ENCODE measurements at places on chromosomes 11 and 22.

DNA sequence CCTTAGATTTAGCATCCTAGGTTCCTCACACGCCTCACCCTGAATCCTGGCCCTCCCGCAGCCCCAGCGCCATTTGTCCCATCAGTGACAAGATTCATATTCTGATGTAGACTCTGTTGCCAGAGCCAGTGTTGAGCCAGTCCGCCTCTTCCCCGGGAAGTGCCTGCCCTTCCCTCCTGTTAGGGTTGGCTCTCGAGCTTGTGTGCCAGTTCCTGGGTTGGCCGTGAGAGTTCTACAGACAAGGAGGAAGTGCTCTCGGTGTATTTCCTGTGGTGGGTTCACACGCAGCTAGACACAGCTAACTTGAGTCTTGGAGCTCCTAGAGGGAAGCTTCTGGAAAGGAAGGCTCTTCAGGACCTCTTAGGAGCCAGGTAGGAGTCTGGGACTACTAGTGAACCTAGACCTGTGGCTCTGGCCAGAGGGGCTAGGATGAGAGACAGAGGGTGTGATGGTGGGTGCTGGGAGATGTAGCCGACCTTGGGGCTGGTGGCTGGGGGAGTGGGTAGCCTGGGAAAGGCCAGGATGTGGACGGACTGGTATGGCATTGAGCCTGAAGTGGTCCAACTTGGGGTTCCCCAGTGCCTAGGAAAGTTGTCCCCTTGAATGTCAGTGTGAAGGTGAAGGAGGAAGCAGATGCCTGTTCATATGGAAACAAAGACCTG is at the start of gene IL18BP:
Gene IL18BP (plus strand): TSS at position 261 of the 662 bp plus-strand sequence. CDS start 1,076 bp downstream, outside the sequence.
- peak; percentile 67 for DNase-seq

DNA sequence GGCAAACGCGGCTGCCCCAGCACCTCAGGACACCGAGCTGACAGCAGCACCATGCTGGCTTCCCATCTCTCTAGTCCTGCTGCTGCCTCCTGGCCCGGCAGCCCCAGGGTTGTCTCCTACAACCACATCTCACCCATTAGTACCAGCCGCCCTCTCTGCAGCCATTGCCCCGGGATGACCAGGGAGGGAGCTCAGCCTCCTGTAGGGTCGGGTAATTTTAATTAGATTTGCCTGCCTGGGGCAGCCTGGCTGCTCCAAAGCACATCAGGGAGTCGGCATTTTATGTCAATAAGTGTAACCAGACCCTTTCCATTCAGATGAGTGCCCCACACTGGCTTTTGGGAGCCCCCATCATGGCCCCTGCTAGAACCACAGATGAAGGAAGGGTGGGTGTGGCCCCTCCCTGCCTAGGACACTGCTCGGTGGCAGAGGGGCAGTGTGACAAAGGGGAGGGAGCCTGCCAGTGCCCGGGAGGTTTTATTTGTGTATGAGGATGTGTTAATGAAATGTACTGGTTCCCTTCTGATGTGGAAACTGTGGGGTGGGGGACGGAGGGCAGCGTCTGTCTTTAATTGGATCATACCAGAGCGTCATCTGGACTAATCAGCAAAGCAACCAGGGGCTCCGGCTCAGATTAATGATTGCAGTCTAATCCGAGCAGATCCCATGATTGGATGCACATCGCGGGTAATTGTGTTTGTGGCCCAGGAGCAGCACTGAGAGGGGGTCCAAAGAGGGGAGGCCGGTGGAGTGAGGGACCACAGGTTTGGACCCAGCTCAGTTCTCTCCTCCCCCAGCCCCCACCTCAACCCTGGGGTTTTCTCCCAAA is 125.3 kb downstream of the FEZ1 start:
- no peak for DNase-seq

- DNase-seq: peak; percentile 78
These were observed 690 bp downstream of the CSNK1E start for GRCh38 chr22:38316364-38317121.

DNA sequence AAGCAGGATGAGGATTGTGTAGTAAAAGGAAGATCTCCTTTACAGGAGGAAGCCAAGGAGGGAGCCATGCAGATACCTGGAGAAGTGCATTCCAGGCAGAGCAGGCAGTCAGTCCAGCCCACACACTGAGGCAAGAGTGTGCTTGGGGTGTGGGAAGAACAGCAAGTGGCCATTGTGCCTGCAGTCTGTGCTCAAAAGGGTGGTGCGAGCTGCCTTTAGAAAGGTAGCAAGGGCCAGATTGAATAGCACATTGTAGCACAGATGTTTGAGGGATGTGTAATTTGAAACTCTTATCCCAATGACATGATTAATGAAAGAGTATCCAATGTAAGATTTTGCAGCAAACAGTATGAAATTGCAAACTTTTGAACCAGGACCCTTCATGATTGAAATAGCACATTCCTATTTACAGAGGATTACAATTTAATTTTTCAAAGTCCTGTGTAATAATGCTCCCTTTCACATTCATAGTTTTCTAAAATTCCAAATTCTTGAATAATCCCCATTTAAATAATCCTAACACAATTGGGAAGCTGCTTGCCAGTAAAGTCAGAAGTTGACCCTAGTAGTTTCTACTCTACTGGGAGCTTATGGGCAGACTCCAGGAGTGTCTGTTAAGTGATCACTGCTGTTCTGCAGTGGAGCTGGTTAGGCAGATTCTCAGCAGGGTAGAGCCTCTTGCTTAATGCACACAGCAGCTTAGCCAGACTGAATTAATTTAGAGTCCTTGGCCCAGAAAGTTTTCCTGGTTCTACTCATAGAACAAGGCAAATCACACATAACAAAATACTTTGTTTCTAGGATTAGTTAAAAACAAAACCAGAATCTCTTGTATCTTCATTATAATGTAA is 78.1 kb downstream of the CYB5R2 start:
- DNase-seq: no peak

GRCh38 chr22:49689858-49690257 is 137.8 kb downstream of the BRD1 start:
- DNase-seq: no peak

DNA sequence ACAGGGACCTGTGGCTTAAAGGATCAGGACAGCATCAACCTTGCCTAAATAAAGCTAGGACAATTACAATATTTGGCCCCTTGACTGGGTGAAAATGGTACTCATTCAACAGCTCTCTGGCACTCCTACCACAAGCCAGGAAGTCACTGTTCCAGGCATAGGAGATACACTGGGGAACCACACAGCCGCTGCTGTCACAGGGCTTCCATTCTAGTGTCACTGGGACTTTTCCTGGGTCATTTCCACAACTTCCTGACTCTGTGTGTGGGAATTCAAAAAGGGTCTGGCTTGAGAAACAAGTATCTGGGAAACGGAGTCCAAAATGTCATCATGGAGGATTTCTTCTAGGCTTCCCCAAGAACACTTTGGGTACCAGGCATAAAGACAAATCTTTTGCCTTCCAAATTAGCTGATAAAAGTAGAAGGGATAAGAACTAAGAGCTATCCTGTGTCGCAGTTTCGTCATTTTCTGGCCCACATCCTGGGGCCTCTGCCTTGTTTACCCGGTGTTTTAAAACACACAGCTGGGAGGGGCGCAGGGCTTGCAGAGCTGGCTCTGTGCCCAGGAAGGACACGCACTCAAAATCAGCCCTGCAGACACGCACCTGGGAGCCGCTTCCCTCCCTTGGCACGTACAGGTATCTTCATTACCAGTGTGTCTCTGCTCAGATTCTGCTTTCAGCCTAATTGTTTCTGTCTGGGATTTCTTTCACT is 38.0 kb downstream of the TMEM45B start:
- DNase-seq: no peak

- no peak for DNase-seq
These were observed 157.5 kb upstream of the E2F8 start for GRCh38 chr11:19398273-19398672.

DNA sequence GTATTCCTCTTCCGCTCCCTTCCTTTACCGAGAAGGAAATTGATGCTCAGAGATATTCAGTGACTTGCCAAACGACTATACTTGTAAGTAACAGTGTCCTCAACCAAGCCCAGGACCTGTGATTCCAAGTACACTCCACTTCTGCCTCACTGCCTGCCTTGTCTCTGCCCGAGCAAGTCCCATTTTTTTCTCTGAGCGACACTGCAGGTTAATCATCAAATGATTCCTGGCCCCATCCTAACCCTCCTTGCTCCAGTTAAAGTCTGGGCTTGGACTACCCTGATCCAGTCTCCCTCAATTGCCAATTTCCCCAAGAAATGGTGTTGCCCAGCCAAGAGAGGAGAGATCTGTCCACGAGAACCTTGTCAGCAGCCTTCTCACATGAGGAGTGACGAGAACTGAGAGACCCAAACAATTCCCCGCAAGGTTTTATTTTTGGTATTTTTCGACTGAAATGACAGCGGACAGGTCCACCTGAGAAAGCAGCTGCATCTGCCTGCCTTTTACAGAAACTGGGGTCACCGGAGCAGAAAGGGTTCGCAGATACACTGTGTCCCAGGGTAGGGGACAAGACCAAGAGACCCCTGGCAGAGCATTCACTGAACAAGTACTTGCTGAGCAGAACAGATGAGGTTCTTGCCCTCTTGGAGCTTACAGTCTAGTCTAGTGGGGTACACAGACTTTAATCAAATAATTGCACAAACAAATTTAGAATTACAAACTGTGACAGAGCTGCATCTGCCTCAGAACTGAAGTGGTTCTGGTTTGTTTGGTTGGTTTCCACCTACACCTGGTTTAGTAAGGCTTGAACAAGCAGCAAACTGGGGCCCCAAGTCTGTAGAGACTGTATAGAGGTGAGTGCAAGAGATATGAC is 11.4 kb downstream of the POU2AF1 start:
- peak; percentile 65 for DNase-seq

GRCh38 chr11:55357560-55358184 is 10.1 kb upstream of the OR4A15 start:
- DNase-seq: no peak

DNA sequence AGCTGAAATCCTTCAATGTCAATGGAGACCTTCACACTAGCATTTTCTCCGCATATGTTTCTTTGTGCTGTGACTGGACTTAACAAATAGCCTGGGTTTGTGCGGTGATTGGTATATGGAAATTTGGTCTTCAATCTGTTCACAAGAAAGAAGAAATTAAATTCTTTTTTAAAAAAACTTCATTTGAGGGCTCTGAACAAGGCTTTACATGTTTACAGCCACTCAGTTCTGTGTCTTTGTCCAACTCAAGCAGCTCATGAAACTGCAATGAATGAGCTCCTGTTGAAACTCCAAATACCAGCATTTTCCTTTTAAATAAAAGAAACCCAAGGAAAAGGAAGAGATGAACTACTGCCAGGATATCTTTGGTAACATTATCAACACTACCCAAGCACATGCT is 57.3 kb downstream of the PIK3C2A start:
- no peak for DNase-seq

DNA sequence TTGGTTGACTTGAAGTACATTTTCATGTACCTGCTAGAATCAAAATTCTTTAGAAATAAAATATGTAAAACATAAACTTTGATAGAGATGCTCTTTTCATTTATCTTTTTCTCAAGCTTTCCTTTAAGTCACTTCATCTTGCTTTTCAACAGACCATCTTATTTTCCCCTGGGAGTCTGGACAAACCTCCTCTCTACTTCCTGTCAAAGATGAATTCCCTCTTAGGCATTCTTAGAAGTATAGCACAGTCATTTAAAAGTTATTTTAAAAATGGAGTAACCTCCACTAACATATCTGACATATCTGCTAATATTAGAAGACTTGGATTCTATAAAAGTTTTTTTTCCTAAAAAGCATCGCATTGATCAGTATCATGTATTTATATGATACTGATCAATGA is 84.8 kb upstream of the PAX6 start:
- DNase-seq: no peak

GRCh38 chr11:127002669-127003259 is 2.2 kb upstream of the KIRREL3 start:
- no peak for DNase-seq
